Activated T-cell treated with anti-CD3 and anti-CD28 coated beads for 48 hours (primary cell): ENCODE measurements at places on chromosomes 4 and X.

- DNase-seq = no peak
Measured at GRCh38 chr4:39998659-39999345, 21.1 kb upstream of the PDS5A start.

GRCh38 chr4:10066670-10067651 lies 45.7 kb upstream of the SLC2A9 start:
- DNase-seq = no peak

- DNase-seq = no peak
Measured at GRCh38 chrX:154435171-154435733, 1.7 kb upstream of the GDI1 start.

GRCh38 chr4:14359991-14360390 lies 642.3 kb upstream of the CPEB2 start:
- no peak for DNase-seq

DNA sequence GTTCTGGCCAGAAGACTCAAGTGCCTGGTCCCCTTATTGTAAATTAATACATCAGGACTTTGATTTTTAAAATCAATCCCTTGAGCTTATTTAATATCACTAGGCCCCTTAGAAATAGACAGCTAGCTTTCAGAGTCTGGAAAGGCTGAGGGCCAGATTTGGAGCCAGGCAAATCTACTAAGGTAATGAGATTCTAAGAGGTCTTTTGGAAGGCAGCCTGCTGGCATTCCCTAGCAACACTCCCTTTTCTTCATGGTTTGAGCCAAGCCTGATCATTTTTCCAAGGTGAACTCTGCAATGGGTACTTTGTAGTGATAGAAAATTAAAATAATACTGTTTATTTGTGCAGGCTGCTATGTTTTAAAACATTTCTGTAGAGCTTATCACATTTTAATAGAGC lies 378.5 kb downstream of the FAT4 start:
- DNase-seq = no peak

GRCh38 chr4:142473960-142474338 lies 372.2 kb downstream of the INPP4B start:
- no peak for DNase-seq

- no peak for DNase-seq
Measured at GRCh38 chr4:165765053-165765452, 108.0 kb upstream of the TLL1 start.

- DNase-seq = no peak
Measured at GRCh38 chr4:7763788-7764187, 175.9 kb downstream of the AFAP1 start.

DNA sequence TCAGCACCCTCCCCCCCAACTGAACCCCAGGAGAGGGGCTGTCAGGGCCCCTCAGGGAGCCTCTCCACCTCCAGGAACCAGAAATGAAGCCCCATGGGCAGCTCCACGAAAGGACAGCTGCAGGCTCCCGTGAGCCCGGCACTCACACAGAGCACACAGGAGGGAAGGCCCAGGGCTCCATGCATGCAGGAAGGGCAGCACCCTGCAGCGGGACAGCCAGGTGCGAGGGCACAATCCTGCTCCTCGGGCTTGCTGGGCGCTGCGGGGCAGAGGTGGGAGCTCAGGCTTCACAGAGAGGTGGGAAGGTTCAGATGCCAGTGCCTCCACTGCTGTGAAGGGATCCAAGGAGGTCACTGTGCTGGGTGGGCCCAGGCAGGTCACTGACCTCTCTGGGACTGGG lies 90.0 kb downstream of the HMX1 start:
- no peak for DNase-seq

DNA sequence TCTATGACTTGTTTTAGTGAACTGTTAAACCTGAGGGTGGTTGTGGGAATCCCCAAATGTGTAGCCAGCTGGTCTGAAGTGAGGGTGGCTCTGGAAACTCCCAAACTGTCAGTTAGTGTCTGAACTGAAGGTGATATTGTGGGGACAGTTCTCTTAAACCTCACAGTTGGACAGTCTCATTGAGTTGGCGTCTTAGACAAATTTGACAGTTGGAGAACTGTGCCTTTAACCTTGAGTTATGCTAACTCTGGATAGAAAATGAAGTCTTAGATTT lies 20.7 kb upstream of the CTSO start:
- no peak for DNase-seq

DNA sequence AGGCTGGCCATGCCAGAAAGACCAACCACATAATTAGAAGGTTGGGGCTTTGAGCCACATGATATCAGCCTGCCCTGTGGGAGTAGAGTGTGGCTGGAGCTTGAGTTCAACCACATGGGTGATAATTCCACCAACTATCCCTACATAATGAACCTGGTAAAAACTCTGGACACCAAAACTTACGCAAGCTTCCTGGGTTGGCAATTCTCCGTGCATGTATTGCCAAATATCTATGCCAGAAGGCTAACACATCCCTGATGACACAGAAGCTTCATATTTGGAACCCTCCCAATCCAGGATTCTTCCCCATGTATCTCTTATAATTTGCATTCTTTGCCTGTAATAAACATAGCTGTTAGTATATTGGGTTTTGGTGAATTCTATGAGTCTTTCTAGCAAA lies 68.2 kb downstream of the FUNDC1 start:
- DNase-seq = no peak

- peak; percentile 13 for DNase-seq
Measured at GRCh38 chrX:16528620-16529019, 121.3 kb upstream of the S100G start.

DNA sequence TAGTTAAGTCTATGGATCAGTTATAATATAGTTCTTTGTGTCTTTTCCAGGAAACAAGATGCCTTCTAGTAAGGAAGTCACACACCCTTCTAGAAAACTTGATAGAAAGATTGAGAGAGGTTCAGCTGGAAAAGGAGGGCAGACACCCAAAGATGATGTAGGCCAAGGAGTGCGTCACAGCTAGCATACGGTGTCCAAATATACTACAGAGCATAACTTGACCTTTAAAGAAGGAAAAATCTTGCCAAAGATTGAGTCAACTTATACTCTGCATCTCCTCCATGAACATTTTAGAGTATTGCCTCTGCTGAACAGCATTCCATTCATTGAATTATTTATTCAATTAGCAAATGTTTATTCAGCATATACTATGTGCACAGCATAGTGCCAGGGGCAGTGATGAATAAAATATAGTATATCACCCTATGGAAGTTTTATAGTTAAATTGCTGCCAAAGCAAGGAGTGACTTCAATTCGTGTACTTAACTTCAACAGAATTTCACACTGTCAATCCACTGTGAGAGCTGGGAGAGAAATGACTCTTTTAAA lies 51.9 kb upstream of the SLC6A14 start:
- no peak for DNase-seq

DNA sequence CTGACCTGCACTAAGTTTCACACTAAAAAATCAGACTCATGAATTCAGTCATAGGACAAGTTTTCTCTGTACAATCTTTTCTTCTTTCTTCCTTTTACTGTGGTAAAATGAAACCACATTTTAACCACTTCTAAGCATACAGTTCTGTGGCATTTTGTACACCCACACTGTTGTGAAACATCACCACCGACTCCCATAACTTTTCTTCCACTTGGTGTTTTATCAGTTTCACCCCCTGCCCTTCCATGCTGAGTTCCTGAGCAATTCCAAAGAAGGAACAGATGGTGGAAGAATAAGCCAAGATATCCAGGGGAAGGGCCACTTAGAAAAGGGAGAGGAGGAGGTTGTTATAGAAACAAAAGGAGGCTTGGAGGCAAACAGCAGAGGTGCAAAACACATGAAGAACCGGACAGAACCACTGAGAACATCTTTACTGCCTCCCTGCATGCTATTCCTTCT lies 22.6 kb downstream of the SLC25A4 start:
- no peak for DNase-seq

DNA sequence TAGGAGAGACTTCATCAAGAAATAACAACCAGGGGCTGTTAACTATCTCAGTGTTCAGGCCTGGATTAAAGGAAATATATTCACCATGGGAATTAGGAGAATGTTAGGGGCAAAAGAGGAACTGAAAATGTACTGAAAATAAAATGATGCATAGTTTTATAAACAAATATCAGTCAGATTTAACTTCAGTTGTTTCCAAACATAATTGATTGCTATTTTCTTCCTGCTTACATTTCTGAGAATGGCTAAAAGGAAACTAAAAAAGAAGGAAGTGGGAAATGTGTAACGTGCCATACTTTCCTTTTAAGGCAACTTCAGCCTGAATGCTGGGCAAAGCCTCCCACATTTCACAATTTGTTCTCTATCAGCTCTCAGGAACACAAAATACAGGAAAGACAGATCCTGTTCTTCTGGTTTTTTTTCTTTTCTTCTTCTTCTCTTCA lies 178.1 kb downstream of the MAML3 start:
- no peak for DNase-seq

GRCh38 chr4:13654162-13654797 lies 26.8 kb upstream of the BOD1L1 start:
- peak; percentile 71 for DNase-seq

GRCh38 chr4:83250687-83251446 lies 33.7 kb downstream of the COQ2 start:
- DNase-seq = no peak

DNA sequence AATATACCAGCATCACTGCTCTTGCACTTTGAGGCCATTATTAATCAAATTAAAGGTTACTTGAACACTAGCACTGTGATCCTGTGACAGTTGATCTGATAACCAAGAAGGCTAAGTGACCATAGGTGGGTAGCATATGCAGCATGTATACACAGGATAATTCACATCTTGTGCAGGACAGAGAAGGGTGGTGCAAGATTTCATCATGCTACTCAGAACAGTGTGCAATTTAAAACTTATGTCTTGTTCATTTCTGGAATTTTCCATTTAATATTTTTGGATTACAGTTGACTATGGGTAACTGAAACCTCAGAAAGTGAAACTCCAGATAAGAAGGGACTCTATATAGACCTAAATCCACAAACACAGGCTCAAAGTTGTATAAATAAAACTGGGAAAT lies 78.2 kb upstream of the PDE5A start:
- DNase-seq = no peak

GRCh38 chr4:85707611-85708010 lies 232.7 kb downstream of the ARHGAP24 start:
- no peak for DNase-seq

DNA sequence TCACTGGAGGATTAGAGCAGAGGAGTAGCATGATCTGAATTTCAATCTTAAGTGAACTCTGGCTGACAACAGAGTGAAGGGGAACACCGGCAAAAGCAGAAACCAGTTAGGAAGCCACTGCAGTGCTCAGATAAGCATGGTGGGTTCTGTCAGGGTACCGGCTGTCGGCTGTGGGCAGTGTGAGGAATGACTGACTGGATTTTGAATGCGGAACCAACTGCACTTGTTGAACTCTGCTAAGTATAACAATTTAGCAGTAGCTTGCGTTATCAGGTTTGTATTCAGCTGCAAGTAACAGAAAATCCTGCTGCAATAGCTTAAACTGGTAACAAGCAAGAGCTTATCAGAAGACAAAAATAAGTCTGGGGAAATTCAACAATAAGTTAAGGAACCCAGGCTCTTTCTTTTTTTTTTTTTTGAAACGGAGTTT lies 5.2 kb downstream of the HTT start:
- DNase-seq = no peak

GRCh38 chr4:17664755-17665154 lies 50.3 kb downstream of the MED28 start:
- no peak for DNase-seq

GRCh38 chrX:9627922-9628321 lies 137.7 kb downstream of the GPR143 start:
- DNase-seq = no peak

DNA sequence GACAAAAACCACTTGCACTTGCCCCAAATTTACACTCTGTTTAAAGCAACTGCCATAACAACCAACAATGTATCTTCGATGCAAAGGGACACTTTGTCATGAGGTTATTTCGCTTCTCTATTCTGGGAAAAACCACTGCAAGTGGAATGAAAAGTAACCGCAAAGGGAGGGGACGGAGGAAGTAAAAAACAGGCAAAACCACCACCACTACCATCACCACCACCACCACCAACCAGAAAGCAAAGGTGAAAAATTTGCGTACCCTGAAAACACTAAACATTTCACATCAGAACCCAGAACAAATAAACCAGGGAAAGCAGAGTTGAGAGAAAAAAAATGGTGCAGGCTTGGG lies 1.2 kb upstream of the N4BP2 start:
- DNase-seq = peak; percentile 40

- no peak for DNase-seq
Measured at GRCh38 chr4:39936565-39937418, 40.9 kb downstream of the PDS5A start.

DNA sequence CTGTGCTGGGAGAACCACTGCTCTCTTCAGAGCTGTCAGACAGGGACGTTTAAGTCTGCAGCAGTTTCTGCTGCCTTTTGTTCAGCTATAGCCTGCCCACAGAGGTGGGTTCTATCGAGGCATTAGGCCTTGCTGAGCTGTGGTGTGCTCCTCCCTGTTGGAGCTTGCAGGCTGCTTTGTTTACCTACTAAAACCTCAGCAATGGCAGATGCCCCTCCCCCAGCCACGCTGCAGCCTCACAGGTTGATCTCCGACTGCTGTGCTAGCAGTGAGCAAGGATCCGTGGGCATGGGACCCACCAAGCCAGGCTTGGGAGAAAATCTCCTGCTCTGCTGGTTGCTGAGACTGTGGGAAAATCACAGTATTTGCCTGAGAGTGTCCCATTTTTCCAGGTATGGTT lies 133.8 kb upstream of the UBQLN2 start:
- DNase-seq = no peak

DNA sequence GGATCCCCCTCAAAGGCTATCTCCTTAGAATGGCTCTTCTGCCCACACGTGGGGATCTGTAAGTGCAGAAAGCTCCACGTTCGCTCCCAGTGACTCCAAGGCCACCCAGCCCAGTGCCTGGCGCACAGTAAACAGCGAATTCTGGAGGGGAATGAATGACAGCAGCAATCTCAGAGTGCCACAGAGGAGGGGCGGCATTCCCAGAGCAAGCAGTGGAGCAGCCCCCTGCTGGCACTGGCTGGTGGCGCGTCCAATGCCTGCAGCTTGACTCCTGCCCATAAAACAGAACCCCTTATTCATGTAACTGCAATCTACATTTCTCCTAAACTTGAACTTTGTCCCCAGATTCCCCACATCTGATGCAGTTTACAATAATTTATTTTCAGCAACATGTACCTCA lies 6.9 kb upstream of the HELT start:
- DNase-seq = no peak
